ENCODE measurements at places on chromosomes 2 and 18.

DNA sequence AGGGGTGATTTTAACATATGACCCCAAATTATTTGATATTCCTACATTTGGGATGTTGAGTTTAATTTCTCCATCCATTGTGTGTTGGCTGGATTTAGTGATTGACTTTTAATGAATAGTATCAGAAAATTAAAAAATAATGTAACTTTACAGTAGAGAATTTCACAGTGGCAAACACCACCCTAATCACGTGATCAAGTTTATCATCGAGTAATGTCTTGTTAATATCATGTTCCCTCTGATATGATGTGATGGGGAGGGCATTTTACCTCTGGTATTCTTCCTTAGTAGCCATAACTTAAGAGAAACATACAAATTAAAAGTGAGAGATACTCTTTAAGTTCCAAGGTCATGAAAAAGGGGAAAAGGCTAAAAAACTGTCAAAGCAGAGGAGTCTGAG, 602.0 kb upstream of the CELF4 start:
- DNase-seq, result no peak

- DNase-seq, result peak; percentile 84
Measured at GRCh38 chr2:33366473-33366872, 110.0 kb upstream of the RASGRP3 start.

DNA sequence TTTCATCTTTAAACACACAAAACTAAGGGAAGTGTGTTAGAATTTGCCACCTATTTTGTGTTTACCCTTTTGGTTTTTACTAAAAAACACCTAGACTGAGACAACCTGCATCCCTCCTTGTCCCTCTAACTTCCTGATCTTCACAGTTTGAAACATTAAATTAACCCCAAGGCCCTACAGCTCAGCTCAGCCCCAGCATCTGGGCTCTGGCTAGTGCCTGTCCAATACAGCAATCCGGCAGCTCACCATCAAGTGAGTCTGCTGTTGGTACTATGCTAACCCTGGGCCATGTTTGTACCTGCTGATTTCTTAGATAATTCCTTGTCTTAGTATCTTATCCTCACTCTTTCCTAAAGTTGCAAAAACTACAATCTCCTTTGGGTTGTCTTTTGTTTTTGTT, 162.4 kb downstream of the DSEL start:
- DNase-seq, result no peak

DNA sequence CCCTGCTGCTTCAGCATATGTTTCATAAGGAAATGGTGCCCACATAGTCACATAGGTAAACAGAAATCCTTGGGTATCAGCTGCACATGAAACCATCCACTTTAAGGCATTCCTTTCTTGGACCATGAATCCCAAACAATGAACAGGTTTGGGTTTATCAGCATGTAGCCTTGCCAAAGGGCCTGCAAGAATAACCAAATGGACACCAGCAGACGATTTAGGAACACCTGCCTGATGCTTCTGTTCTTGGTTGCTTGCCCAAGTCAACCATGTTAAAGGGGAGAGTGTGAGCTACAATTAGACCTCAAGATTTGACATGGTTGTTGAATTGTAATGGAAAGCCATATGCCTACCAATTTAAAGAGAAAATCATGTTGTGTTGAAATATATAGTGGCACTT, 1342.7 kb upstream of the PIK3C3 start:
- DNase-seq, result no peak

- peak; percentile 52 for DNase-seq
Measured at GRCh38 chr2:96260387-96261260, 5.2 kb downstream of the TMEM127 start.

GRCh38 chr2:117523267-117523666, 291.2 kb upstream of the DDX18 start:
- DNase-seq, result peak; percentile 28

DNA sequence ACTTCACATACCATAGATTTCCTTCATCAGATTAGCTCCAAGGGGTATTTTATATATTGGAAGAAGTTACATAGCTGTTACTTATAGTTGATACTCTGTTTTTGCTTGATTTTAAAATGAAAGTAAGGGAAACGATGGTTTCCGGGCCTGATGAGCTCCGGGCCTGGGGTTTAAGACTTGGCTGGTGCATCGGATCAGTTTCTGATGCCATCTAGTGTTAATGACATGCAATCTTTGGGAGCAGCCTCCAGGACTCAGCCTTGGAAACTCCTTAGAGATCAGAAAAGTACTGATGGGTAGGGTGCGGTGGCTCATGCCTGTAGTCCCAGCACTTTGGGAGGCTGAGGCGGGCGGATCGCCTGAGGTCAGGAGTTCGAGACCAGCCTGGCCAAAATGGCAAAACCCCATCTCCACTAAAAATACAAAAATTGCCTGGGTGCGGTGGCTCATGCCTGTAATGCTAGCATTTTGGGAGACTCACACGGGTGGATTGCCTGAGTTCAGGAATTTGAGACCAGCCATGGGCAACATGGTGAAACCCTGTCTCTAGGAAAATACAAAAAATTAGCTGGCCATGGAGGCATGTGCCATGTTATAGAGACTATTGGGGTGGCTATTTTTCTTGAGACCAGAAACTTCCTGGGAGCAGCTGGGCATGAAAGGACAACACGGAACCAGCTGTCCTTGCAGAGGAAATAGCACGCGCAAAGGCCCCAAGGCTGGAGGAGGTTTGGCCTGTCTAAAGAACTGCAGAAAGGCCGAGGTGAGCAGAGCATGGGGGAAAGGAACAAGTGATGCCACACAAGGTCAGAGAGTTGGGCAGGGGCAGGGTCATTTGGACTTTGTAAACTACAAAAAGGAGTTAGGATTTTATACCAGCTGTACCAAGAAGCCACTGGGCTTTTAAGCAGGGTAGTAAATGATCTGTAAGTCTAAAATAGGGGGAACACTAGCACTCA, 46.9 kb upstream of the CNOT11 start:
- DNase-seq, result peak; percentile 47

GRCh38 chr2:227610123-227610522, 4.5 kb downstream of the SCYGR3 start:
- DNase-seq, result no peak

DNA sequence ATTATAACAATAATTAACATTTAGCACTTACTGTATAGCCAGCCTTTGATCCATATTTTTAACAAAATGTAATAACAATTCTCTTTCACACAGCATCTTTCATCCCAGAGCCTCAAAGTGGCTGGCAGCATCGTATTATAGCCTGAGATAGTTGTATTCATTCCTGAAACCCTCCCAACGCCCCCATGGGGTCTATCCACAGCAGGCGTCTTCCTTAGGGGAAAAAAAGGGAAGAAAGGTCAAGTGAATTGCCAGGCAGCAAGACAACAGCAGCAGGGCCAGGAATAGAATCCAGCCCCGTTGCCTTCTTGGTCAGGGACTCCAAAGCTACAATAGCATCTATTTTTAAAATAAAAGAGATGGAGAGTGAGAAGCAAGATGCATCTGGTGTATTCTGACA, 424.4 kb upstream of the ID2 start:
- no peak for DNase-seq

- DNase-seq, result no peak
Measured at GRCh38 chr2:111975053-111975552, 76.7 kb downstream of the MERTK start.

- DNase-seq, result no peak
Measured at GRCh38 chr2:96788442-96789244, 27.4 kb upstream of the CNNM3 start.

GRCh38 chr2:27977731-27978312, 87.3 kb downstream of the BABAM2 start:
- DNase-seq, result no peak

DNA sequence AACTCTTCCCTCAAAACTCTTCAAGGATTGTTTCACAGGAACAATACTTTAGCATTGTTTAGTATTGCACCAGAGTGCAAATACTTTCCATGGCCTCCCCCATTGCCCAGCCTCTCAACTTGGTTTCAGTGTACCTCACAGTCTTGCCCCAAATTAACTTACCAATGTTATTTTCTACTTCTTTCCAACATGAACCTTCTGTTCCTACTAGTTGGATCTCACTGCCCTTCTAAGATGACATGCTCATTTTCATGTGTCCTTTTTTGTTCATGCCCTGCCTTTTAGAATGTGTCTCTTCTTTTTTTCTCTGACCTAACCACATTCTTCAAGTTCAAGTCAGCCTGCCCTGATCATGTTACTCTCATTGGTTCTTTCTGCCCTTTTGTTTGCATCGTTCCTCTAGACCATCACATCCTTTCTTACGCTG, 4.1 kb downstream of the SPATS2L start:
- DNase-seq, result no peak

DNA sequence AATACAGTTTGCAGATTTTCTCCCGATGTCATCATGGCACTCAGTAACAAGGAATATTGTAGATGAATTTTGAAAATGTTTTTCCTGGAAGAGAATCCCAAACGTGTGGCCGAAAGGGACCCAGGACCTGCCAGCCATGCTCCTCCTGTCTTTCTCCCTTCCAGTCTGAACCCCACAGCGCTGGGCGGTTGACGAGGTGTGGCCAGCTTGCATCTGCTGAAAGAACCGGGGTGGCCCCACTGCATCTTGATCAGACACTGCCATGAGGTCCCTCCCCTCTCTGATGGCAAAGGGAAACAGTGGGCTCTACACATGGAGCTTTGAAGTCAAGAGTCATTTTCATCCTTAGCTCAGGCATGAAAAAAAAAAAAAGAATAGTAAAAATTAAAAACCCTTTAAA, 240.3 kb downstream of the AGAP1 start:
- DNase-seq, result no peak

DNA sequence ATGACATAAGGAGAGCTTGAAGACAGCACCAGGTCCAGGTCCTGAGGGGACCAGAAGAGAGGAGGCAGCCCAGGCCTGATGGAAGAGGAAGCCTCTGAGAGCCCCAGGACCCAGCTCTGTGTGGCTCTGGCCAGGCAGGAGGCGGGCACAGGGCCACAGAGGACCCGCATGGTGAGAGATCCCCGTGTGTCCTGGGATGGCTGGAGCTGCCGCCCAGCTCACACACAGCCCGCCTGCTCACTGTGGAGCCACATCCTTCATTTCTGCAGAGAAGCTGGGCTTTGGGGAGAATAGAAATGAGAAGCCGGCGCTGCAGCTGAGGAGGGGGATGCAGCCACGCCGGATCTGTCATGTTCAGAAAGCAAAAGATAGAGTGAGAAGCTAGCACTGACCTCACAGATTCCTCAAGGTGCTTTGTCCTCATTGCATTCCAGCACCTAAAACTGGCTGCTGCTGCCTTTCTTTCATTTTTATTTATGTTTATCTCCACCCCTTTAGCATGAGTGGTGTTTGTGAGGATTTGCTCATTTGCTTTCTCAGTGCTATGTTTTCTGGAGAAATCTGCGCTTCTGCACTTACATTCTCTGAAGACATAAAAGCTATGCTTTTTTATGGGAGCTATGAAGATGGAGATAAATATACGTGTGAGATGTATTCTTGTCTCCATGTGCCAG, 307.6 kb upstream of the MYT1L start:
- no peak for DNase-seq

DNA sequence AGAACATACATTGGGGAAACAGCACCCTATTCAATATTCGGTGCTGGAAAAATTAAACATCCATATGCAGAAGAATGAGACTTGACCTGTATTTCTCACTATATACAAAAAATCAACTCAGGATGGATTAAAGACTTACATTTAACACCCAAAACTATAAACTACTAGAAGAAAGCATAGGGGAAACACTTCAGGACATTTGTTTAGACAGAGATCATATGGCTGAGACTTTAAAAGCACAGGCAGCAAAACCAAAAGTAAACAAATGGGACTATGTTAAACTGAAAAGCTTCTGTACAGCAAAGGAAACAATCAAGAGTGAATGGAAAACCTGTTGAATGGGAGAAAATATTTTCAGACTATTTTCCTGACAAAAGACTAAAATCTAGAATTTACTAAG, 1694.1 kb upstream of the CELF4 start:
- no peak for DNase-seq

DNA sequence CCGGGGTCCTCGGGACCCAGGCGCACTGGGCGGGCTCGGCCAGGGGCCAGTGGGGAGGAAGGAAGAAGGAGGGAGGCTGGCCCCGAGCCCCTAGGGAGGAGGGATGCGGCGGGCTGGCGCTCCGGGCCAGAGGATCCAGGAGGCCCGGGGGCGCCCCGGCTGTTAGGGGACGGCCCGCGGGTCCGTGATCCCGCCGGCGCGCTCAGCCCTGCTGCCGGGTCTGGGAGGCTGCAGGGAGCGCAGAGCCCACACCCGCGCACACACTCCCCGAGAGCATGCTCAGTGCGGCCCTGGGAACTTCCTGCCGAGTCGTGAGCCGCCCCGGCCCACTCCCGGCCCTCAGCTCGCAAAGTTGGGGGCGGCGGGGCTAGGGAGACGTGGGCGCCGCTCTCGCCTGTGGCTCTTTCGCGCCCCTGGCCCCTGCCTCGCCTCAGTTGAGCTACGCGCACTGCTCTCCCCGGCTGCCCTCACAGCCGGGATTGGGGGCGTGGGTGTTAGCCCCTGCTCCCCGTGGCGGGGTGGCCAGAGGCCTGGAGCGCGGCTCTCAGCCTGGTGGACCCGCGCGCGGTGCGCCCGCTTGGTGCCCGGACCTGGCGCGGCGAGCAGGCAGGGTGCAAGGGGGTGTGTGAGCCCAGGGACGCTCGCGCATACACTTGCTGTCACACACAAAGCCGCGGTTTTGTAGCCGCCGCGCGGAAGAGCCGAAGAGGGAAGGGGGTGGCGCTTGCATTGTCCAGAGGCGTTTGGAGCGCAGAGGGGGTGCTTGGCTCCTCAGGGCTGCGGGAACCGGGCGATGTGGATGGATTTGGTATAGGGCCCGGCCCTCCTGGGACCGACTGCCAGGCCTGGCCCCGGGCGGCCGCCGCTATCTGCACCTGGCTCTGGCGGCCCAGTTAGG, 132.9 kb upstream of the MGAT5 start:
- DNase-seq, result no peak
